ENCODE measurements at places on chromosomes 16 and 17. TPM values are rescaled to one million over a fixed set of nuclear protein-coding genes. Genes with fewer than 3 reads are reported as not detected.

DNA sequence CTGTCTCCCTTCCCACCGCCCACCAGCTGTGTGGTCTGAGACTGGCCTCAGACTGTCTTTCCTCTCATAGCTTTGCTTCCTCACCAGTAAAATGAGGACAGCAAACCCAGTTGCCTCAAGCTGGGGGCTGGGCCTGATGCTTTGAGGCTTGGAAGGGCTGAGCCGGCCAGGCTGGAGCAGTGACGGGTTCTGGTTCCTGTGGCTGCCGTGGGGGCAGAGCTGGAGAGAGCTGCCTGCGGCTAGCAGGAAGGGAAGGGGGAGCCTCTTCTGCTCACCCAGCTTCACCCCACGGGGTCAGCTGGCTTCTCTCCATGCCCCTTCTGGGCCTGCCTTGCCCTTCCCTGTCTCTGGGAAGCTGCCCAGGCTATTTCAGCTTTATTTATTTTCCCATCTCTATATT lies 23.7 kb downstream of the LASP1 start:
- no peak for DNase-seq

GRCh38 chr16:86343027-86343795 lies 167.1 kb upstream of the FOXF1 start:
- DNase-seq = peak; percentile 50

NPIPA3 gene
- total RNA-seq = 0.49 TPM

- DNase-seq = peak; percentile 88
These were observed 27.2 kb downstream of the ABCC3 start for GRCh38 chr17:50661795-50662391.

HASPIN gene
- total RNA-seq = 13.2 TPM

KRT15 gene
- 5.8 TPM for total RNA-seq

- DNase-seq = peak; percentile 94
These were observed 45.5 kb downstream of the CYTH1 start for GRCh38 chr17:78736526-78737079.

- DNase-seq = no peak
These were observed 163.4 kb downstream of the SHISA9 start for GRCh38 chr16:13064821-13065220.

SLC16A6 gene
- 0.19 TPM for total RNA-seq

DNA sequence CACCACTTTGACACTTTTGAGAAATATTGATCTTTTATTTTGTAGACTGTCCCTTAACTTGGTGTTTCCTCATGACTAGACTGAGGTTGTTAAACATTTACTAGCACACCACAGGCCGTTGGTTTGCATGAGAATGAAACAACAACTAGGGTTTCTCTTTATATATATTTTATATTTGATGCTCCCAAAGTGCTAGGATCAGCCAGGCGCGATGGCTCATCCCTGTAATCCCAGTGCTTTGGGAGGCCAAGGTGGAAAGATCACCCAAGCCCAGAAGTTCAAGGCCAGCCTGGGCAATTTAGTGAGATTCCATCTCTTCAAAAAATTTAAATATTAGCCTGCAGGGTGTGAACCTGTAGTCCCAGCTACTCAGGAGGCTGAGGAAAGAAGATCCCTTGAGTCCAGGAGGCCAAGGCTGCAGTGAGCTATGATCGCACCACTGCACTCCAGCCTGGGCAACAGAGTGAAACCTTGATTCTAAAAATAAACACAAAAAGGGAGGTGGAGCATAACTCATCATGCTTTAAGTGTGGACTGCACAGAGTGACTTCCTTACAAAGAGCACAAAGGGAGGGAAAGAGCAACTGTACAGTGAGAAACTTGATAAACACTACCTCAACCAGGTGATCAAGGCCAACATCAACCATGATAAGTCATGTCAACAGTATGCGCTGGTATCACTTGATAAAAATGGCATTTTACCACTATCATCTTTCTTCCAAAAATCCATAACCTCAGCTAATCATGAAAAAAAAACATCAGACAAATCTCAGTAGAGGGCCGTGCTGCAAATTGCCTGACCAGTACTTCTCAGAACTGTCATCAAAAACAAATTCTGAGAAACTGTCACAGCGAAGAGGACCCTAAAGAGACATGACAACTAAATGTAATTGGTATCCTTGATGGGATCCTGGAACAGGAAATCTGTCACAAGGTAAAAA lies 72.8 kb upstream of the ATF7IP2 start:
- DNase-seq = no peak

GRCh38 chr17:28501421-28502284 lies 4.5 kb upstream of the FOXN1 start:
- peak; percentile 59 for DNase-seq

- no peak for DNase-seq
These were observed 45.3 kb upstream of the MSI2 start for GRCh38 chr17:57210972-57211411.

GRCh38 chr17:81961087-81961511 lies at the start of gene NOTUM:
Gene NOTUM, minus strand, starts transcription at chr17:81961187. Its CDS starts 278 bp downstream, at chr17:81960909.
- DNase-seq = no peak

DNA sequence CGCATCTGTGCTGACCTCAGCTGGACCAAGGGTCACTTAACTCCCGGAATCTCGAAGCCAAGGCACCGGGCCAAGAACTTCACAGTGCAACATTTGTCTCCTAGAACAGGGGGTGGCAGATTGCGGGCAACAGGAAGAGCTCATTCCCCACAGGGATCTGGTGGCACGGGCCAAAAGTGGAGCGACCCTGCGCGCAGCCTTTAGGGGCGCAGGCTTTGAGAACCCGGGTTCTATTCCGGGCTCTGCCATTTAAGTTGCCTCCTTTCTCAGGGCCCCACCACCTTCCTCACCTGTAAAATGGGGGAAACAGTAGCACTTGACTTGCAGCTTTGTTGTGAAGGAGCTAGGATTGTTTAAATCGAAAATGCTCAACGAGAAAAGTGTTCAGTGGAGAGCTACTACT lies 651 bp downstream of the SHMT1 start:
- DNase-seq = peak; percentile 78

GRCh38 chr16:7336742-7337141 lies 4.1 kb downstream of the RBFOX1 start:
- DNase-seq = no peak

DNA sequence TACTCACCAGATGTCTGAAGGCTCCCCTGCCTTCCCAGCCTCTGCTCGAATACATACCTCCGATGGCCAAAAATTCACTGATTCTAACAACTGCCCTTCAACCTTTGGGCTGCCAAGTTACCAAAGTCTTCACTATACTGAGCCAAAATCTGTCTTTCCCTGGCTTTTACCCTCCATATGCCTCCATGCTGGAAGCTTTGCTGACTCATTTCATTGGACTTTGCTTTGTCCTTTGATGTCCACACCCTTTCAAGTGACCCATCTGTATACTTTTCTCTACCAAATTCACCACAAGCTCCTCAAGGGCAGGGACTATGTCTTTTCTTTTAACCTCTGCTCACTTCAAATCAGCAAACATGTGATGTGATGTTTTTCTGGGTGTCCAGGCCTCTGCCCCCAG lies 21.0 kb upstream of the MTMR4 start:
- DNase-seq = no peak

GRCh38 chr16:12964461-12964860 lies 63.1 kb downstream of the SHISA9 start:
- no peak for DNase-seq

KRTAP2-2 gene
- not detected for total RNA-seq

DNA sequence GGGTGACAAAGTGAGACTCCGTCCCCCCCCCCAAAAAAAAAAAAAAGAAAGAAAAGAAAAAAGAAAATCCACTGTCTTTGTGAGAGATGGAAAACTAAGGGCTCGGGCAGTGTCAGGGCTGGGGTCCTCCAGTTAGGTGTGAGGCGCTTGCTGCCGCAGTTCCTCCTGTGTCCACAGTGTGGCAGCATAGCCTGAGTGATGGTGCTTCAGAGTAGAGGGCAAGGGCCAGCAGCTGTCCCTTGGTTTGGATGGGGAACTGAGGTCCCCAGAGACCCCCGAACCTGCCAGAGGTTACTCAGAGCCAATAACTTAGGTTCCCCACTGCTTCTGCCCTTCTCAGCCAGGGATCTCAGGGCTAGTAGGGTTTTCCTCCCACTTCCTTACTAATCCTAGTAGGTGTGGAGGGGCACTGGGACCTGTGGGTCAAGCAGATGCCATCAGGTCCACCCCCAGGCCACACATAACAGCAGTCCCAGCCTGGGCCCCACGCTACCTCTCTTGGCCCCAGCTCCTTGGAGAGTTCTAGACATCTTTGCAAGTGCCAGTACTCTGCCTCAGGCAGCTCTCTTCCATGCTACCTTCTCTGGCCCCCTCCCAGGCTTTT lies 7.9 kb upstream of the LLGL1 start:
- peak; percentile 77 for DNase-seq

DNA sequence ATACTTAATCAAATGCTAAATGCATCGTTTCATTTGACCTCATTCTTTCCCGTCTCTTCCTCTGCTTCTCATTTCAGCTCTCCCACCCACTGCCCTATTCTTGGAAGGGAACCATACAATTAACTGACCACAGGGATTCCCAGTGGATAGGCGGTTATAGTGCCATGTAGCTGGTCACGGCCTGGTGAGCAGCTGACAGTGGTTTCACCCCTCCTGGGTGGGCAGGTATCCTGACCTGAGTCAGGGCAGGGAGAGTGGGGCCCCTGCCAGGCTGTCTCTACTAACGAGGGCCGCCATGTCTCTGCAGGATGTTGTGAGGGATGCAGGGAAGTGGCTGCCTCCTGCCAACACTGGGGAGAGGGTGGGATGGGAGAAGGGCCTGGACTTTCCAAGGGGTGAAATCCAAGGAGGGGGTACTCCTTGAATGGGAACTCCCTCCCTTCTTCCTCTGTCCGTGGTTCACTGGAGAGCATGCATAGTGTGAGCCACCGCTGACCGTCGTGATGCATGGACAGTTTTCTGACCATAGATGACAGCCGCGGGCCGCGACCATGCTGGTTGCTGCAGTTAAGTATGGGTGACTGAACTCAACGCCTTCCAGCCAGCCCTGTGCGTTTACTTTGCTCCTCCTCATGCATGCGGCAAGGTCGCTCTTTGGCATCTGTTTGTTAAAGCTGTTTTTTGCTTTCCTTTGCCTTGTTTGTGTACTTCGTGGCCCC lies 95.9 kb downstream of the RPTOR start:
- DNase-seq = no peak

NPIPB6 gene
- 0.42 TPM for total RNA-seq

- no peak for DNase-seq
These were observed 8.6 kb downstream of the SLC7A5 start for GRCh38 chr16:87860553-87861299.

PRSS8 gene
- total RNA-seq = 347 TPM

ATP2A1 gene
- total RNA-seq = 0.40 TPM

DNA sequence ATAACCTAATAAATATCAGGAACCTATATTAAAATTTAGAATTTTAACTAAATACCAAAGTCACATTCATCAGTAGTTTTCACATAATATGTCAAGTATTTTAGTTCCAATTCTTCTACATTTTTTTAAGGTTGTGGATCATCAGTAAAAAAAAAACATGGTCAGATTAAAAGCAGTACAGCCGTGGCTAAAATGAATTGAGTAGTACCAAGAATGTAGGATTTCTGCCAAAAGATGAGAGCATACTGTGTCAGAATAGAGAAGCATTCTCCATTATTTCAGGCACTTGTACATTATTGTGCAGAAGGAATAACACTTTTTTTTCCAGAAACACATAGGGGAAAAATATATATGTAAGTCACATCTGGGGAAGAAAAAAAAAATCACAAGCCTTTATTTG lies 1176.1 kb downstream of the CDH11 start:
- no peak for DNase-seq

DNA sequence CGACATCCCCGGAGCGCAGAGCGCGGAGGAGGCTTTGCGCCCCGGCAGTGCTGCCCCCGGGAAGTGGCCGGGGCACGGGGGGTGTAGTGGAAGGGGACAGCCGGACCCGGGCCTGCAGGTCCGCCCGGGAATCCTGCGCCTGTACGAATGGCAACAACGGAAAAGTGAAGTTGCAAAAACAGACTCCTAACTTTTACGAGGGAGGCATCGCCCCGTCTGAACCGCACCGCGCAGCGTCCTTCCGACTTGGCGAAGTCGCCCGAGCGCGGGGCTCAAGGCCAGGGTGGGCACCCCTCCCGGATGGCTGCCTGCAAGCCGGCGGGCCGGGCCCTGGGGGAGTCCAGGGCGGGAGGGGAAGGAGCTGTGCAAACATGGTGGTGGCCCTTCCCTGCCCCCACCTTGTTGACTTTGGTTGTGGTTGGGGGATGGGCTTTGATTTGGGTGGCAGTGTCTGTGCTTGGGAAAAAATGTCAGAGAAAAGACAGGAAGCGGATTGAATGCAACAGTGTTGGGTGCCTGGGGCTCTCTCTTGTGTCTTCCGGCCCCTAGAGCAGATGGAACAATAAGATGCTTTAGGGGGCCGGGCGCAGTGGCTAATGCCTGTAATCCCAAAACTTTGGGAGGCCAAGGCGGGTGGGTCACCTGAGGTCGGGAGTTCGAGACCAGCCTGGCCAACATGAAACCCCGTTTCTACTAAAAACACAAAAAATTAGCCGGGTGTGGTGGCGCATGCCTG lies 675 bp downstream of the RNF213 start:
- peak; percentile 79 for DNase-seq

FOXN1 gene
- not detected for total RNA-seq

CHST4 gene
- 0.44 TPM for total RNA-seq

NOD2 gene
- total RNA-seq = 1.2 TPM

GRCh38 chr16:88356124-88356726 lies 26.5 kb upstream of the ZNF469 start:
- no peak for DNase-seq

KRT222 gene
- total RNA-seq = 0.69 TPM

HOXB1 gene
- total RNA-seq = not detected

CA7 gene
- total RNA-seq = 46.2 TPM

DNA sequence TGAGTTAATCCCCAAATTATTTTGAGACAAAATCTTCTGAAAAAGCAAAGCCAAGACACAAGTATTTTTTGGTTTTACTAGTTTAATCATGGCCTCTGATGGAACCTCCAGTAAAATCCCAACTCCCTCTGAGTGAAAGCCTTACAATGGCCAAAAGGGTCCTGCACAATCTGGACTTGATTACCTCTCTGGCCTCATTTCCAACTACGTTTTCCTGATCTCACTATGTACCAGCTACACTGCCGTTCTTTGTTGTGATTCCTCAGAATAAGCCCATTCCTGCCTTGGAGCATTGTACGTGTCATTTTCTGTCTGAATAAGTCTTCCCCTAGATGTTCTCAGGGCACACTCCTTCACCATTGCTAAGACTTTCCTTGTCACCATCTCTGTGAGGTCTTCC lies 37.3 kb downstream of the SPOP start:
- DNase-seq = no peak

GRCh38 chr16:29316761-29317183 lies 89.7 kb downstream of the NPIPB11 start:
- DNase-seq = no peak

GRCh38 chr17:43641416-43641815 lies 20.3 kb downstream of the MEOX1 start:
- DNase-seq = no peak

DNA sequence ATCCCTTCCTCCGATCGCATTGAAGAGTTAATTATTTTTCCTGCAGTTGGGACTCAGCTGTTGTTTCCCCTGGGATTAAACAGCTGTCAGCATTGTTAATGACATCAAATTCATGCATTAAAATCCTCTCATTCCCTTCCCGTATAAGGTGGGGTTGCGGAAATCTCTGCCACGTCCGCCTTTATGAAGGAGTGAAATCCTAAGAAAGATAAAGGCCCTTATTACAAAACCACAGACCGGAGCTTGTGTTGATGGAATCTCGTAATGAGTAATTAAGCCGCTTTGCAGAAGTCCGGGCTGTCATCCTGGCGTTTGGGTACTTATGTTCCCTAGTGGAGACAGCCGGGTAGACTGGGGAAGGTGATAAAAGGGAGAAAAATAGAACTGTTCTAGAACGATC lies 627.6 kb downstream of the MAF start:
- DNase-seq = no peak
